ENCODE measurements at places on chromosomes 2 and 18.

DNA sequence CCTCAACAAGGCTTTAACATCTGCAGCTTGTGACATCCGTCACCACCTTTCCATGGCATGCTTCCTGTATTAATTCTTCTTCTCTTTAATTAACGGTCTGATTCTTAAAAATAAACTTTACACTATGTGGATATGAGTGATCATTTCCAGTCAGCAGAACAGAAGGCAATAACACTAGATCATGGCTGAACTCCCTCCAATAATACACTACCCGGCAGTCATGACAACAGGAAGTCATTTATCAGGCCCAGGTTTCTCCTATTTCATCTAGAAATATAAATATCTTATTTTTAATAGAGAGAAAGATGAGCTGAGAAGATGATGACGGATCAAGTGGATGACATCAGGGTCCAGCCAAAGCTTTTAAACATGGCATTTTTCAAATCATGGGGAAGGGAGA is 792.2 kb downstream of the SLC4A3 start:
- DNase-seq = no peak

DNA sequence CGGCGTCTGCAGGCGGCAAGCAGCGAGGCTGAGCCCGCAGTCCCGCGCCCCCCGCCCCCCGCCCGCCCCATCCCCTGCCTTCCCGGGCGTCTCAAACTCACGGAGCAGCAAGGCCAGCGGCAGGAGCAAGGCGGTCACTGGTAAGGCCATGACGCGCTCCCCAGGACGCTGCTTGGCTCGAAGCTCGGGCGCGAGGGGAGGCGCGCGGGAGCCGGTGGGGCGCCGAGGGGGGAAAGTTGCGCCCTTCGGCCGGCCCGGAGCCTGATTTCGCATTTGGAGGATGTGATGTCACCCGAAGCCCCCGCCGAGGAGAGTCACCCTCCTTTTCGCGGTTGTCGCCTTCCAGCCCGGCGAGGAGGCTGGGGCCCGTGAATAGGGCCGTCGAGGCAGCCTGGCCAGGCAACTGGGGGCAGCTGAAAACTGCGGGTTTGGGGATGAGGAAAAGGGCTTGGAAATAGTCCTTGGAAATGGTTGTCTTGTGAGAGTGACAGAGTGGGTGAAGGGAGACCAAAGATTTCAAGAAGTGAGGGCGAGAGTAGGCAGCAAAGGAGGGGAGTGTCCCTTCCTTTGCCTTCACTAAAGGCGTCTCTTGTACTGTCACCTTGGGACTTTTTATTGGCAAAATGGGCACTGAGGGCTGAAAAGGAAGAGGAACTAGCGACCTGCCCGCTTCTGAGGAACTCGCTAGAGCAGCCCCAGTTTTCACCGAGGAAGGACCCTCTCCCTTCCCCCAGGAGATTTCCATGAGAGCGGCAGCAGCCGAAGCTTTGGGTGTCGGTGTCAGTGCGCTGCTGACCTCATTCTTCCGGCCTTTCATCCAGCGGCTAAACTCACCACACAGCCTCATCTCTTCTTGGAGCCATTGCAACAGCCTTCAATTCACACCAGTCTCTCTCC is at the start of gene CD8A:
TSS of gene CD8A (minus strand) at position 238 of the 897 bp plus-strand sequence. CDS start at position 150, 88 bp downstream.
- DNase-seq = no peak

- DNase-seq = peak; percentile 19
Measured at GRCh38 chr2:176096986-176097819, 2.4 kb upstream of the HOXD12 start.

GRCh38 chr2:188752311-188752710 is 221.9 kb upstream of the COL3A1 start:
- no peak for DNase-seq

- DNase-seq = no peak
Measured at GRCh38 chr18:2331491-2331890, 239.8 kb downstream of the METTL4 start.

DNA sequence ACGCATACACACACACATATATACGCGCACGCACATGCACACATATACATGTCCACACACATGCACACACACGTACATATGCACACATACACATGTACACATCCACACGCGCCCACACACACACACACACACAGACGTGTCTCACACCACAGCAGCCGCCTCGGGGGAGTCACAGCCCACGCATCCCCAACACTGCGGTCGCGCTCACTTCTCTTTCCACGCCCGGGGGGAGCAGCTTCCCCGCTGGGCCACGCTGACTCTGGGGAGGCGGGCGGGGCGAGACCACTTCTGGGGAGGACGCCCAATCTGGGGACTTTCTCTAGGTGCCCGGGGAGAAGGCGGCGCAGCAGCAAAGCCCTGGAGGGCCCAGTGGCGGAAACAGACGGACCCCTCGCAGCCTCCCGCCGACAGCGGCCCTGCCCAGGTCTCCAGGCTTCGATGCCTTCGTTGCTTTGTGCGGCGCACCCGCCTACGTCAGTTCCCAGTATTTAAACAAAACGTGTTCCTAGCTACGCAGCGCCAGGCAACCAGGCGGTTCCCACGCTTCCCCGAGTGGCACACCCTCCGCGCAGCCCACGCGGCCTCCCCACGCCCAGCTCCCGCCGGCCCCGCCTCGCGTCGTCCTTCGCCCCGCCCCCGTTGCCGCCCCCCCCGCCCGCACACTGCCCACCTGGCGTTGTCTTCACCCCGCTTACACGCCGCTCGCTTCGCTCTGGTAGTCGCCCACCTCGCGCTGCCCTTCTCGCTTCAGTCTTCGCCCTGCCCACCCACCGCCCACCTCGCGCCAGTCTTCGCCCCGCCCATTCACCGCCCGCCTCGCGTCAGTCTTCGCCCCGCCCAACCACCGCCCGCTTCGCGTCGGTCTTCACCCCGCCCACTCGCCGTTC is 810 bp upstream of the RBFA start:
- peak; percentile 50 for DNase-seq

DNA sequence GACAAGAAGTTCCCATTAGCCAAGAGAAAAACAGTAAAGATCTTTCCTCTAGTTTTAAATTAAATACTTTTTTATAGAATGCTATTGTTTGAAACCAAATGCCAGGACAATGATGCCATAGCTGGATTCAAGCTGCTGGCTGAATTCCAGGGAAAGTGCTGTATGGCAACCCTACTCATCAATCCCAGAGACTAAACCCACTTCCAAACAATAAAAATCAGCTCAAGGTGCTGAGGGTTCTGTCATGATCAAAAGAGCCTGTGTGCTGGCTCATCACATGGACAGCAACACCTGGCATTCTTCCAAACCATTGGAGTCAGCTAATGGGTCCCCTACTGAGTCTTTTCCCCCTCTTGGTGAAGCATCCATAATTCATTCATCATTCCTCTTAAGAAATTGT is 53.7 kb upstream of the PARD3B start:
- no peak for DNase-seq

DNA sequence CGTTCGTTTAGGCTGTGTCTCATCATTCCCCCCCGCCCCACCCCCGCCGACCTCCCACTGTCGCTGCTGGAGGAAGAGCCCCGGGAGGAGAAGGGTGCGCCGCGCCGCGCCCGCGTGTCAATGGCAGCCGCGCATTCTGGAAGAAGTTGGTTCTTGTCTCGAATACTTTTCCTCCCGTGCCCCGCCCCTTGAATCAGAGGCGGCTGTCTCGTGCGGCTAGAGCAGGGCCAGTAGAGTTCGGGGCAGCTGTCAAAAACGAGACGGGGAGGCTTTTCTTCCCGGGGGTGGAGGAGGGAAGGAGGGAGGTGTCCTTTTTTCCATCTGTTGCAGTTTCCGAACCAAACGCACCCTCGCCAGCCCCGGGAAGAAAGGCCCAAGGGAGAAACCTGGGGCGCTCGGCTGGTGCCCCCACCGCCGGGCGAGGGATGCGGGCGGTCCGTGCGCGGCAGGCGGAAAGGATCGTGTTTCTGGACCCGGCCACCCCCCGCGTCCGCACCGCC is 410 bp upstream of the TGIF1 start:
- DNase-seq = no peak

- DNase-seq = peak; percentile 17
Measured at GRCh38 chr2:46487667-46488335, 8.4 kb downstream of the TMEM247 start.

DNA sequence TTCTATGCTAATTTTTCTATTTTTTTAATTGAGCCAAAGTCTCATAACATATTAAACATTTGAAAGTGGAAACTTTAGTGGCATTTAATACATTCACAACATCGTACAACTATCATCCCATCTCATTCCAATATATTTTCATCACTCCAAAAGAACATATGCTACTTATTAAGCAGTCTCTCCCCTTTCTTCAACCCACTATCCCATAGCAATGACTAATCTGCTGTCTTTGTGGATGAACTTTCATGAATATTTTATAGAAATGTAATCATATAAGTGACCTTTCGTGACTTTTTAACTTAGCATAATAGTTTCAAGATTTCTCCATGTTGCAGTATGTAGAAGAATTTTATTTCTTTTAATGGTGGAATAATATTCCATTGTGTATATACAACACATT is 90.3 kb downstream of the CCDC178 start:
- no peak for DNase-seq

DNA sequence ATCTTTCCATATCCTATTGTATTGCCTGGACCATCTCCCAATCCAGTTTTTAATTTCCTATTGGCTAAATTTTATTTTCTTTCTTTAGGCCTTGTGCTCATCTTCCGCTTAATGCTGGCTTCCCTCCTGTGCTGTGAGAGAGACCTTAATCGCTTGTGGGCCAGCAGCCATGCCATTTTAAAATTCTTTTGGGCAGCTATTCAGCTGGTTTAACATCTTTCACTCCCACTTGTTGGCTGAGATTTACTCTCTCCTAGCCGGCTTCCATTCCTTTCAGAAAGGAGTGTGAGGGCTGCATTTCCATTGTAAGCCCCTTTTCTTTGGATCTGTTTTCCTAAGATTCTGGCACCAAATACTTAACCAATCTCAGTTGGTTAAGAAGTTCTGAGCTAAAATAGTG is 140.9 kb upstream of the RASGRP3 start:
- no peak for DNase-seq

Data from amniotic stem cell (primary cell).